ENCODE measurements at places on chromosomes 2 and 18. TPM values are rescaled to one million over a fixed set of nuclear protein-coding genes. Genes with fewer than 3 reads are reported as not detected.

GRCh38 chr2:54635554-54636152 is 87.8 kb upstream of the EML6 start:
- DNase-seq: no peak

GRCh38 chr18:48321121-48321520 is 88.1 kb downstream of the ZBTB7C start:
- no peak for DNase-seq

GRCh38 chr2:16900405-16901025 is 234.9 kb upstream of the CYRIA start:
- DNase-seq: peak; percentile 62

DNA sequence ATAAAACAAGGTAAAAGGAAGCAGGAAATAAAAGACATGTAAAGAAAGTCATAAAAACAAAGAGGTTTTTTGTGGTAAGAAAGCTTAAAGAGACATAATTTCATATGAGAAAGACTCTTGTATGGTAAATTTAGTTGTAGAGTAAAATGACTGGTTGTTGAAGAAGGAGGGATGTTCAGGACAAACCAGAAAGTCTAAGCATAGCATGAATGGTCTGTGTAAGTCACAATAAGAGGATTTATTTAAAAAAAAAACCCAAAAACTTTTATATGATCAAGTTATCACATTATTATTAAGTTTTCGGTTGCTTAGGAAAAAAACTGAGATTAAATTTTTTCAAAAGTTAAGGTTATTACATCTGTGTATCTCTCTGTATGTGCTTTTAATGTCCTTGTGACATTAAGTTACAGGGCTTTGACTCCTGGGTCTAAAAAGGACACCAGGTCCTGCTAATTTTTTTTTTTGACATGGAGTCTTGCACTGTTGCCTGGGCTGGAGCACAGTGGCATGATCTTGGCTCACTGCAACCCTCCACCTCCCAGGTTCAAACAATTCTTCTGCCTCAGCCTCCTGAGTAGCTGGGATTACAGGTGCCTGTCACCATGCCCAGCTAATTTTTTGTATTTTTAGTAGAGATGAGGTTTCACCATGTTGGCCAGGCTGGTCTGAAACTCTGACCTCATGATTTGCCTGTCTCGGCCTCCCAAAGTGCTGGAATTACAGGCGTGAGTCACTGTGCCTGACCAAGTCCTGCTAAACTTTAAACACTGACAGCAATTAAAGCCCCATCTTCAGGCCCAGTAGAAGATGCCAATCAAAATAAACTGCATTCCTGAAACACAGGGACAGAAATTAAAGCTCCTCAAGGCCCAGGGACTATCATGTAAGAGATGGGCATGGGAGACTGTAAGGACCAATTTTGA is 14.2 kb upstream of the OXER1 start:
- DNase-seq: no peak

DNA sequence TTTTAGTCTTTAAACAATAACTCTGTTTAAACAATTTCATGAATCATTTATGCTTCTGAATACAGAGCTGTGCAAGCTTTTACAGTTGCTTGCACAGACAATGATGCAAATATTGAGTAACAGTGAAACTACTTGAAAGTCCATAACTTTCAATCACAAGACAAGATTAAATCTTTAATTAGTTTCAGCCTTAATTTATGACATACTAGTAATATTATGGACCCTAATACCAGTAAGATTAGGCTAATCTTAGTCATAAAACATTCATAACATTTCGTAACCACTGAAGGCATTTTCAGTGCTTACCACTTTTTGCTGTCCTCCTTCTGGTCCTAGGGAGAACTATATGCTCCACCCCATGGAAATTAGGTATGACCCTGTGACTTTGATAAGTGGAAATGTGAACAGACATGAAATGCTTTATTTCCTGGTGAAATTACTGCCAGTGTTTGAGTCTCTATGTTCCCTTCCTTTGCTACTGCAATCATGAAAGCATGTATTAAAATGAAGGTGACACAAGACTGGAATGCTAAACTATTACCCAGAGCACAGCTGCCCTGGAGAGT is 1.8 kb upstream of the COBLL1 start:
- DNase-seq: peak; percentile 40

DNA sequence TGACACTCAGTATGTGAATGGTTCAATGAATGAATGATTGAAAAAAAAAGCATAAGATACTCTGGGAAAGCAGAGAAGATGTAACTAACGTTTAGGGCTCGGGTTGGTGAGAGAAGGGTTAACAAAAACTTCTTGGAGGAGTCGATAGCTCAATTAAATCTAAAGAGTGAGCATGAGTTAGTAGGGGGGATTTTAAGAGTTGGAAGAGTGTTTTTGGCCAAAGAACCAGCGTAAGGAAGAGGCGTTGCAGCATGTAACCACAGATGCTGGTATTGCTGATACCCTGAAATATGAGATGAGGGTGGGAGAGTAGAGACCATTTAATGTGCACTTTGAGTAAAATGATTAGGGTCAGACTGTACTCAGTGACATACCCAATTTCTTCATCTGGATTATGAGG is 14.5 kb downstream of the ARHGAP28 start:
- DNase-seq: no peak

- DNase-seq: no peak
Observed at GRCh38 chr2:19881908-19882265, 19.9 kb downstream of the TTC32 start.

Gene ACVR2A
- total RNA-seq: 2.8 TPM

Gene KCNK3
- total RNA-seq: not detected

Gene BCL2
- 0.05 TPM for total RNA-seq

All from HT-29 (cell line).